ENCODE measurements at places on chromosomes 5 and 9. TPM values are rescaled to one million over a fixed set of nuclear protein-coding genes. Genes with fewer than 3 reads are reported as not detected.

The TEX48 gene
- total RNA-seq: not detected

The IL7R gene
- total RNA-seq: 0.37 TPM

The BTNL8 gene
- total RNA-seq: not detected

The TIMD4 gene
- total RNA-seq: not detected

The SLC36A1 gene
- 11.1 TPM for total RNA-seq

The CTSV gene
- not detected for total RNA-seq

The PKD2L2 gene
- total RNA-seq: not detected

The GPRIN1 gene
- total RNA-seq: 8.0 TPM

The SLC25A2 gene
- 0.39 TPM for total RNA-seq

The SLC36A3 gene
- total RNA-seq: not detected

The TAF1L gene
- total RNA-seq: not detected

The SAXO1 gene
- not detected for total RNA-seq

The NAIP gene
- total RNA-seq: 5.1 TPM

The SHROOM1 gene
- 7.8 TPM for total RNA-seq

The NRARP gene
- total RNA-seq: not detected

The TICAM2 gene
- 6.2 TPM for total RNA-seq

The DDX4 gene
- not detected for total RNA-seq

The CATSPER3 gene
- total RNA-seq: under 0.01 TPM

The SLC6A18 gene
- total RNA-seq: not detected

The SPATA31A3 gene
- not detected for total RNA-seq

The TSSK1B gene
- 0.20 TPM for total RNA-seq

The PRKACG gene
- not detected for total RNA-seq

The CAVIN4 gene
- total RNA-seq: 0.78 TPM

The EPB41L4B gene
- under 0.01 TPM for total RNA-seq

The TRIM14 gene
- total RNA-seq: 6.3 TPM

The ELP1 gene
- total RNA-seq: 30.1 TPM

The SPATA31C2 gene
- not detected for total RNA-seq

The ARHGEF28 gene
- 1.1 TPM for total RNA-seq

The TGFBR1 gene
- total RNA-seq: 26.6 TPM

The PCDHGB1 gene
- 0.73 TPM for total RNA-seq

The PCDHB5 gene
- total RNA-seq: under 0.01 TPM

The FBXW5 gene
- 125 TPM for total RNA-seq

The TTC23L gene
- total RNA-seq: not detected
